ENCODE measurements at places on chromosomes 13 and 19. TPM values are rescaled to one million over a fixed set of nuclear protein-coding genes. Genes with fewer than 3 reads are reported as not detected.

Gene ZNF780A
- 21.7 TPM for total RNA-seq

DNA sequence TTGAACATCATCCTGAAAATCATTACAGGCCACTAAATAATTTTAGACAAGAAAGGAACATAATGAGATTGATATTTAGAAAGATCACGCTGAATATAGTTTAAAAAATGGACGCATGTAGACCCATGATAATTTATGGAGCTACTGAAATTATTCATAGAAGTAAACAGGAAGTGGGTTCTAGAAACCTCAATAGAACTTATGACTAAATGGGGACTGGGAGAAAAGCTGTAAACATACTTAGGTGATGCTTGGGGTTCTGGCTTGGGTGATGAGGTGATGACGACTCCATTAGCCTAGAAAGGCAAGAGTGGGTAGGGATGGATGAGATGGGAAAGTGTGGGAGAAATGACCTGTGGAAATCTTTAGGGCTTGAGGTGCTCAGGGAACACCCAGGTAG, 484.0 kb downstream of the MYO16 start:
- no peak for DNase-seq

Gene ZIC2
- total RNA-seq: not detected

Gene CYP2S1
- 1.1 TPM for total RNA-seq

GRCh38 chr13:27035892-27036235, 135.7 kb downstream of the USP12 start:
- DNase-seq: no peak

All from sciatic nerve (tissue), 2 donors.